ENCODE measurements at places on chromosomes 1 and 21. TPM values are rescaled to one million over a fixed set of nuclear protein-coding genes. Genes with fewer than 3 reads are reported as not detected.

The OR2L3 gene
- not detected for polyA plus RNA-seq

The CSMD2 gene
- 5.1 TPM for polyA plus RNA-seq

The PEA15 gene
- polyA plus RNA-seq, result 638 TPM

The HMCN1 gene
- 2.1 TPM for polyA plus RNA-seq

The PLA2G2C gene
- not detected for polyA plus RNA-seq

The OR2T11 gene
- polyA plus RNA-seq, result not detected

The SHC1 gene
- polyA plus RNA-seq, result 275 TPM

The CGN gene
- 0.06 TPM for polyA plus RNA-seq

The SLAMF7 gene
- polyA plus RNA-seq, result not detected

The VWA5B1 gene
- not detected for polyA plus RNA-seq

The OR2T27 gene
- polyA plus RNA-seq, result not detected

The FCAMR gene
- polyA plus RNA-seq, result not detected

The LCE3E gene
- polyA plus RNA-seq, result not detected
